ENCODE measurements at places on chromosomes 2 and 18. TPM values are rescaled to one million over a fixed set of nuclear protein-coding genes. Genes with fewer than 3 reads are reported as not detected.

AGXT gene
- not detected for total RNA-seq

GCG gene
- total RNA-seq, result not detected

CNGA3 gene
- total RNA-seq, result under 0.01 TPM

RDH14 gene
- 18.2 TPM for total RNA-seq

SERPINB3 gene
- total RNA-seq, result 22.4 TPM

UGT1A5 gene
- 0.26 TPM for total RNA-seq

ZBTB7C gene
- under 0.01 TPM for total RNA-seq

INO80D gene
- total RNA-seq, result 7.7 TPM
